ENCODE measurements at places on chromosomes 6 and 20.

- DNase-seq = no peak
These were observed 7.4 kb downstream of the LRRN4 start for GRCh38 chr20:6046432-6046831.

DNA sequence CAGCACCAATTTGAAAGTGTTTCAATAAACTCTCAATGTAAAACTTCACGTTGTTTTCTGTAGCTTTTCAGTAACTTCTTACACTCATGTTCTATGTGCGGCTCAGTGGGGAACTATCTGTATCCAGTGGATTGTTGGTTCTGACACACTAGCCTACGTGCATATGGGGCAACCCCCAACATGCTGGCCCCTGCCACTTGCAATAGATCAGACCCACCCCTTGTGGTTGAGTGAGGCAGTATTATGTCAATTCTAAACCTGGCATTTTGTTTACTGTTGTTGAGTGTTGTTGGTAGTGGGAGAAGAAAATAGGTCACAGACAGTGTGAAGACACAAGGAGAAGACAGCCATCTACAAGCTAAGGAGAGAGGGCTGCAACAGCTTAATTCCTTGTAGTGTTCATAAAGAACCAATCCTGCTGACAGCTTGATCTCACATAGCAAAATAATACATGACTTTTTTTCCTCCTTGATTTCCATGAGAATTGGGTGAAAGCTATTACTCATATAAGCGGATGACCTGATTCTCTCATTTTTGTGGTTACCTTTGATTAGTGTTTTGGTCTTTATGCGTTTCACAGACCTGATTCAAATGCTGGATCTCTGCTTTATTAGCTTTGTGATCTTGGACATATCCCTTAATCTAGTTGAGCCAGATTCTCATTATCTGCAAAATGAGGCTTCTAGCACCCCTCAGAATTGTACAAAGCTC is 320.4 kb downstream of the LAMA2 start:
- peak; percentile 28 for DNase-seq

- no peak for DNase-seq
These were observed 116.5 kb upstream of the MAP3K7 start for GRCh38 chr6:90703336-90703735.

DNA sequence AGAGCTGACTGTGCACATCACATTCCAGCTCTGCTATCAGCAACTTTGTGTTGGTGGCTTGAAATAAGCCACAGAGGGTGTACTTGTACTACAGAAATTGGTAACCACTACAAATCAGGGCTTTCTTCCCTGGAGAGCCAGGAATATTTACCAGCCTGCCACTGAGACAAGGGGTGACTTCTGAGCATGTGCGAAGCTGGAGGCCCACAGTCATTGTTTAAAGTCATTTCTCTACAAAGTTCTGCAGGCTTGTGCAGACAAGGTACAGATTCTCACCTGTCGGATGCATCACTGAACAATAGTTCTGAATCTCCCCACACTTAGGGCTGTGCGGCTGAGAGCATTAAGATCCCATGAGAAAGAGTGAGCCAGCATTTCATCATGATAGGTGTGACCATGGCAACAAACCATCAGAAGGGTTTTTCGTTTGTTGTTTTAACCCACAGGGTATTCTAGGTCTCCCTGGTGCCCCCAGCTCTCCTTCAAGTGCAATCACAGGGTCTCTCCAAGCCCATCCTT is 292.8 kb downstream of the CDC5L start:
- no peak for DNase-seq

GRCh38 chr20:10672624-10673127 is 1.1 kb downstream of the JAG1 start:
- DNase-seq = peak; percentile 66

GRCh38 chr6:136092897-136093296 is 157.2 kb downstream of the MTFR2 start:
- DNase-seq = no peak

DNA sequence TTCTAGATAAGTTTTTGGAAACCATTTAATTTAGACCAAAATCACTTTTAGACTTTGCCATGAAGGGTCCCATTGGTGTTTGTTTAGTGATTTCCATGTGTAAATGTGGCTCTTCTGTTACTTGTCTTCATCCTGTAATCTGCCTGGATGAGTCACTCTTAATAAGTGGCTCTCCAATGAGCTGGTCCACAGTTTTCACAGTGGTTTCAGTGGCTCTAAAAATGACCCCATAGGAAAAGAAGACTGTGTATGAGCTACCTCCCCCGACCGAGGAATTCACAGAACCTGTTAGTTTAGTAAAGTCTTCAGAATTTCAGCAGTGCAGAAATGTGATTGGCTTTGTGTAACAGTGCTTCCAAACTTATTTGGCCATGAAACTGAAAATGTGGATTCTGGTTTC is 492.0 kb upstream of the MARCKS start:
- DNase-seq = peak; percentile 59

All from fibroblast of mammary gland (primary cell).